Activated CD4-positive, alpha-beta T cell treated with anti-CD3 and anti-CD28 coated beads for 24 hours (primary cell): ENCODE measurements at places on chromosomes 6 and 20.

DNA sequence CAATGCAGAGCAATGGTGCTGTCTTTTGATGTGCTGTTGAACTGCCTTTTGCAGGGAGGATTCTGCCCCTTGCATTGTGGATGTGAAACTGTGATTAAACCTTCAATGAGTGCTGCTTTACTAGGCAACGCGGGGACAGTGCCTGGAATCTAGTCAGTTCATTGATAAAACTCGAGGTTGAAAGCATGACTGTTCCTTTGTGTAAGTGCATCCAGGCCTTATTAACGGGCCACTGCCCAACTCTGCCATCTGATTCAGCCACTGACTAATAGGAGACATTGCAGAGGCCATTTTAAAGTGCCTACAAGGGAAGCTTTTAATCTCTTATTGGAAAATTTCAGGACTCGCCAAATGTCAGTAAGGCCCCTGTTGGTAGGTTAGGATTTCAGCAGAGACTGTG is 49.3 kb downstream of the SLC35F1 start:
- no peak for DNase-seq

GRCh38 chr6:32175711-32176475 is at the start of gene AGPAT1:
Gene AGPAT1, minus strand, starts transcription at chr6:32176084. Its CDS starts 4,588 bp downstream, at chr6:32171496.
- peak; percentile 98 for DNase-seq

DNA sequence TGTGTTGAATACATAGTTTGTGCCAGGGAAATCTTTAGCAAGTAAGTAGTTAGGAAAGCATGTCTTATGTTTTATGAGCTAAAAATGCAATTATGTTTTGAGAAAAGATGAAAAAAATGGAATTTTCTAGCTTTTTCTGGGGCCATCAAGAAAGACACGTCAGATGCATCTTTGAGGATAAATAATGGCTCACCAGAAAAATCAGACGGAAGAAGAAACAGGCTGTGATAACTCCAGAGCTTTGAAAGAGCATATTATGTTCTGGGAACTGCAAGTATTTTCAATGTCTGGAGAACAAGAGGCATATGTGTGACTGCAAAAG is 173.7 kb downstream of the CLVS2 start:
- DNase-seq = no peak

GRCh38 chr6:119027465-119027864 is 51.0 kb downstream of the FAM184A start:
- no peak for DNase-seq

GRCh38 chr6:26304797-26305640 is 60.0 kb upstream of the BTN3A2 start:
- no peak for DNase-seq

- no peak for DNase-seq
These were observed 82.2 kb downstream of the PRDM1 start for GRCh38 chr6:106168097-106168888.

DNA sequence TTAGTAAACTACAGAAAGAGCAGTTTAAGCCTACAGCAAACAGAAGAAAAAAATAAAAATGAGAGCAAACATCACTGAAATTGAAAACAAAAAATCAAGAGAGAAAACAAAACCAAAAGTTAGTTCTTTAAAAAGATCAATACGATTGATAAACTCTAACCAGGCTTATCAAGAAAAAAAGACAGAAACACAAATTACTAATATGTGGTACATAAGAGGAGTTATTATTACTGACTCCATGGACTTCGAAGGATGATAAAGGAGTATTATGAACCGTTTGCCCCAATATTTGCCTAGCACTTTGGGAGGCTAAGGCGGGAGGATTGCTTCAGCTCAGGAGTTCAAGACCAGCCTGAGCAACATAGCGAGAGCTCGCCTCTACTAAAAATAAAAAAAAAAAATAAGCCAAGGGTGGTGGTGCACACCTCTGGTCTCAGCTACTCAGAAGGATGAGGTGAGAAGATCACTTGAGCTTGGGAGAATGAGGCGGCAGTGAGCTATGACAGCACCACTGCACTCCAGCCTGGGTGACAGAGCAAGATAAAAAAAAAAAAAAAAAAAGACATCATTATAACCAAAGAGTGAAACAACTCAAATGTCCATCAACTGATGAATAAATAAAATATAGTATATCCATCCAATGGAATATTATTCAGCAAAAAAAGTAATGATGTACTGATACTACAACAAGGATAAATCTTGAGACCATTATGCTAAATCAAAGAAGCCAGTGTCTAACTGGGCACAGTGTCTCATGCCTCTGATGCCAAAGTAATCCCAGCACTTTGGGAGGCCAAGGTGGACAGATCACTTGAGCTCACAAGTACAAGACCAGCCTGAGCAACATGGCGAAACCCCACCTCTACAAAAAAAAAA is 12.9 kb downstream of the TRPC4AP start:
- DNase-seq = no peak

- DNase-seq = no peak
These were observed 98.5 kb downstream of the F13A1 start for GRCh38 chr6:6221787-6222535.
